ENCODE measurements at places on chromosomes 4 and X.

- DNase-seq, result no peak
Observed at GRCh38 chrX:118437283-118437682, 58.3 kb upstream of the DOCK11 start.

- DNase-seq, result no peak
Observed at GRCh38 chr4:11079171-11079570, 349.5 kb downstream of the HS3ST1 start.

DNA sequence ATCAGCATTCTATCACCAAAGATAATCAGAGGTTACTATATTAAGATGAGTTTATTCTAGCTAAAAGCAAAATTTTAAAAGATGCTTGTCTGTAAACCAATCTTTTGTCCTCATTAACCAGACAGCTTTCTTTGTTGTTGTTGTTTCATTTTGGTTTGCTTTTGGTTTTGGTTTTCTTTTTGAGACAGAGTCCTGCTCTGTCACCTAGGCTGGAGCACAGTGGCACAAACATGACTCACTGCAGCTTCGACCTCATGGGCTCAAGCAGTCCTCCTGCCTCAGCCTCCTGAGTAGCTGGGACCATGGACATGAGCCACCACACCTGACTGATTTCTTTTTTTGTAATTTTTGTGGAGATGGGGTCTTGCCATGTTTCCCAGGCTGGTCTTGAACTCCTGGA is 102.9 kb downstream of the COX18 start:
- DNase-seq, result no peak

DNA sequence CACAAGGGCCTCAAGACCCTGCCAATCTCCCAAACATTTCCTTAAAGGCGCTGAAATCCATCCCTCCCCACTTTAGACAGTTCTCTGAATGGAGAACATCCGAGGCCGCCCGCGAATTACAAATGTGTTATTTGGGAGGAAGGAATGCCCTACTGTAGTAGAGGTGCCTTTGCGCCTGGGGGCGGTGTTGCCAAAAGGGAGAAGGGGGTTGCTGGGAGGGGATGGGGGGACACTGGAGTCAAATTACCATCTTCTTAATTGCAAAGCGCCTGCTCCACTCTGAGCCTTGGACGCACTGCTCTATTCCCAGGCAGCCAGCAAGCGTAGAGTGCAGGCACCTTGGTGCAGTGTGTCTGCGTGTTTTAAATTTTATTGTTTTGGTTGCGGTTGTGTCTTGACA is 2.7 kb downstream of the TMEM255A start:
- no peak for DNase-seq

GRCh38 chr4:40055863-40056715 is 561 bp upstream of the N4BP2 start:
- DNase-seq, result peak; percentile 74

- no peak for DNase-seq
Observed at GRCh38 chr4:7291372-7292114, 99.2 kb downstream of the SORCS2 start.

GRCh38 chrX:47633689-47634590 is 4.2 kb upstream of the CFP start:
- DNase-seq, result no peak

- no peak for DNase-seq
Observed at GRCh38 chr4:101081695-101082369, 265.5 kb downstream of the PPP3CA start.

GRCh38 chr4:139736661-139737060 is 71.0 kb downstream of the MGST2 start:
- DNase-seq, result no peak

DNA sequence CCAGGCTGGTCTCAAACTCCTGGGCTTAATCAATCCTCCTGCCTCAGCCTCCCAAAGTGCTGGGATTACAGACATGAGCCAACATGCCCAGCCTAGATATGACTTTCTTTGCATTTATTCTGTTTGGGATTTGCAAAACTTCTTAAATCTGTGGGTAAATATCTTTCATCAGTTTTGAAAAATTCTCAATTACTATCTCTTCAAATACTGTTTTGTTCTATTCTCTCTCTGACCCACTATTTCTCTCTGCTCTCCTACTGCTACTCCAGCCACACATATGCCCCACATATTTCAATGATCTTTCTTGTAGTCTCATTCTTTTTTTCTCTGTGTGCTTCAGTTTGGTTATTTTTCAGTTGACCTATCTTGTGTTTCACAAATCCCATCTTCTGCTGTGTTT is 205.1 kb downstream of the CHIC2 start:
- no peak for DNase-seq

DNA sequence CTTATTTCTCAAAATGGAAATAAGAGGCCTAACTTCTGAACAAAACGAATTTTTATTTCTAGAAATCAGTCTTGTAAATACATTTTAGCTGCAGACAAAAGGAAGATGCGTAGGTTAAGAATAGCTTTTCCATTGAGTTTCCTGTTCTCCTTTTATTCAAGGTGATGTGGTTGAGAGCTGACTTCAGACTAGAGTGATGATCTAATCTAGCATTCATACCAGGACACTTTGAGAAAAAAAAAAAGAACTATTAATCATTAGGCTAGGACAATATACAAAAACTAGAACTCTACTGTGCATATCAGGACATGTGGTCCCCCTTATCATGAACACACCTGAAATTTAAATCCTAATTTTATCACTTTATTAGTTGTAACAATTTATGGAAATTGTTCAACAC is 884.5 kb upstream of the EPHA5 start:
- DNase-seq, result no peak

GRCh38 chrX:111349101-111349500 is 62.9 kb downstream of the DCX start:
- no peak for DNase-seq

- no peak for DNase-seq
Observed at GRCh38 chrX:65508851-65509250, 25.7 kb downstream of the LAS1L start.

- DNase-seq, result peak; percentile 38
Observed at GRCh38 chrX:49876750-49877149, 2.5 kb upstream of the USP27X start.

DNA sequence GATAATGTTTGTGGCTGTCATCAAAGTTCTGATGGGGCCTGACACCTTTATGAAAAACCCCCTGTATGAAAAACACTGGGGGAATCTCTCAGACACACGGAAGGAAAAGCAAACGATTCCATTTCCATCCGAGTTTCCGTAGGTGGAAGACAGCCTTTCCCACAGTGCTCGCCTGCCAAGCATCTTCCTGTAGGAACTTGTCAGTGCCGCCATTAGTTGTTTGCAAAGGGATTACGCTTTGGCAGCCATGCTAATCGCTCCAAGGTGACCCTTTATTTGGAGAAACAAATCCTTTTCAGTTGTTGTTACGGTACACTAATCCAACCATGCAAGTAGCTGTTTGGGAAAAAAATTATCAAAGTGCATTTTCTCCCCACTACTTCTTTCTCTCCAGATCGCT is 44.4 kb upstream of the STOX2 start:
- no peak for DNase-seq

DNA sequence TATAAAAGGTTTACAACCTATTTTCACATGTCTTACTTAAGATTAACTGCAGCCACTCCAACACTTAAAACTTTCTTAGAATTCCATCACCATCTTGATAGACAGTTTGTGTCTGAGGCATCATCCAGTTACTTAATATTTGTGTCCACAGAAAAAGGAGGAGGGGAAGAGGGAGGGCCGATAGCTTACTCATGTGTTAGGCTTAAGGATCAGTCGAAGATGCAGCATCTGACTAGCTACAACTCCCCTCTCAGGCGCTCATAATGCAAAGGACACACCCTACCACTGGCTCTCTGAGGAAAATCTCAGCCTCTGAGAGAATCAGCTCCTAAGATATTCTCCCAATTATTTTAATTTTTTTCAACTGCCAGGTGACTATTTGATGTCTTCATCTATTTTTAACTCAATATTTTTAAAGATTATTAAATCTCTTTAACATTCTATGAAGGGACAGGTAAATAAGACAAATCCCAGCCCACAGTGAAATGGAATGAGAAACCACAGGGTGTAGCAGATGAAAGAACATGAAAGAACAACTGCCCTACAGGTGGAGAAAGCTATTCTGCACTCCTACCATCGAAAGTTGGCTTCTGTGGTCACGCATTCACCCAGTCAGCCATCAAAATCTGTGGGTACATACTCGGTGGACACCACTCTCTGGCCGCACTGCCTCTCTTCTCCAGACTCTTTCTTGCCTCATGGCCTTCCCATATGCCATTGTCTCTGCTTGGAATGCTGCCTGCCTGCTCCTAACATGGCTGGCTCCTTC is 48.0 kb downstream of the ARAP2 start:
- no peak for DNase-seq

- no peak for DNase-seq
Observed at GRCh38 chr4:1777822-1778641, 15.1 kb upstream of the FGFR3 start.

GRCh38 chr4:169295822-169296221 is 25.1 kb upstream of the SH3RF1 start:
- no peak for DNase-seq

GRCh38 chr4:100420571-100420970 is 97.3 kb downstream of the EMCN start:
- DNase-seq, result no peak

- DNase-seq, result no peak
Observed at GRCh38 chrX:53003111-53003510, 44.8 kb upstream of the FAM156A start.

- DNase-seq, result no peak
Observed at GRCh38 chrX:21524008-21524407, 134.1 kb downstream of the KLHL34 start.

DNA sequence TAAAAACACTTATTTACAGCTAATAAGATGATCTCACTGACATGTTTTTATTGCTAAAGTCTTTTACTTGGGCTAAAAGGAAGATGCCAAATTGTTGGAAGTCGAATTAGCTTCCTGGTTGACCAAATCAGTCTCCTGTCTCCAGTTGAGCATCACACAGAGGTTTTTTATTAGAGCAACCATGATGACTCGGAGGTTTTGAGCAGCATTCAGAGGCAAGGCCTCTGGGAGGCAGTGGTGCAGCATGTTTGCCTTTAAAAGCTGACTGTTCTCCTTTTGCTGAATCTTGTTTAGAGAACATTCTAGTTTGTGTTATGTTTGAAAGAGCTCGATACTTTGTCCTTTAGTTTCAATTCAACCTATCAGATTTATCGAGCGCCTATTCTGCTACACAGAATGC is 2.1 kb downstream of the UCHL1 start:
- DNase-seq, result no peak

DNA sequence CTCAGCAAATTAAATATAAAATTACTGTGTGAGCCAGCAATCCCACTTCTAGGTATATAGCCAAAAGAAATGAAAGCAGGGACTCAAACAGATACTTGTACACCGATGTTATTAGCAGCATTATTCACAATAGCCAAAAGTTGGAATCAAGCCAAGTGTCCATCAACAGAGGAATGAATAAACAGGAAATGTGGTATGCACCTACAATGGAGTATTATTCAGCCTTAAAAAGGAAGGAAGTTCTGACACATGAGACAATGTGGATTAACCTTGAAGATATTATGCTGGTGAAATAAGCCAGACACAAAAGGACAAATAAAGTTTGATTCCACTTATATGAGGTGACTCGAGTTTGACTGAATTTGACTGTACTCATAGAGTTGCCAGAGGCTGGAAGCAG is 108.3 kb upstream of the DUSP21 start:
- DNase-seq, result no peak

- no peak for DNase-seq
Observed at GRCh38 chr4:4226606-4227438, at the start of gene OTOP1. TSS of gene OTOP1 (minus strand) at chr4:4226929. CDS start at chr4:4226864, 65 bp downstream.

DNA sequence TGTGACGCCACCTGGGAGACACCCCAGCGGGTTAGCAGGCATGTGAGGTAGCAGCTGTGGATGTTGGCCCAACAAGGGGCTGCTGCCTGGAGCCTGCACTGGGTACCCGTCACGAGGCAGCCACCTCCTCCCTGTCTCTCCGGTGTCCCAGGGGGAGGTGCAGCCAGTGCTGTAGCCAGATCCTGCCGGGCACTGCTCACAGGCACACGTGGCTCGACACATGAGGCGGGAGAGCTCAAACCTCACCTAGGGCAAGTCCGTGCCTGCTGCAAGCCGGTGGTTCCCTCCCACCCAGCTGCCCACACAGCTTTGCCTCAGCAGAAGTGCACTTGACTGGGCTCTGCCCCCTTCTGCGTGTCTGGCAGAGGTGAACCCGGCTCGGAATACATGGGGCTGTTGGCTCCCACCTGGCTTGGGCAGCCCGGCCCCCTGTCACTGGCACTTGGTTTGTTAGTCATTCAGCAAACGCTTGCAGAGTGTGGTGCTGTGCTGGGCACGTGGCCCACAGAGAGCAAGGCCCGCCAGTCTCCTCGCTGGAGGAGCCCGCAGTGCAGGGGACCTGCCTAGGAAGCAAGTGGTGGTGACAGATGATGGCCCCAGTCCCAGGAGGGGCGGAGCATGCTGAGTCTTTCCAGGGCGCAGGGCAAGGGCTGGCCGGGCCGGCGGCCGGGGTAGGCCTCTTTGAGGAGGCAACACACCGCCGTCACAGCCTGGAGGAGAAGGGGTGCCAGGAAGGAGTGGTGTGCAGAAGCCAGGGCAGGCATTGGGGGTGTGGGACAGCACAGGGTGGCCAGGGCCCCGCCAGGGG is 10.1 kb upstream of the SH3TC1 start:
- no peak for DNase-seq

DNA sequence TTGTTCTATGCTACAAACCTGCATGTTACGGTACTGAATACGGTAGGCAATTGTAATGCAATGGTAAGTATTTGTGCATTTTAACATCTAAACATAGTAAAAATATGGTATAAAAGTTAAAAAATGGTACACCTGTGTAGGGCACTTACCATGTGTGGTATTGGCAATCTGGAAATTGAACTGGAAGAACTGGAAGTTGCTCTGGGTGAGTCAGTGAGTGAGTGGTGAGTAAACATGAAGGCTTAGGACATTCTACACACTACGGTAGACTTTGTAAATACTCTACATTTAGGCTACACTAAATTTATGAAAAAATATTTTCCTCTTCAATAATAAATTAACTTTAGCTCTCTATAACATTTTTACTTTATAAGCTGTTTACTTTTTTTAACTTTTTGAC is 78.9 kb downstream of the RRAGB start:
- DNase-seq, result no peak

DNA sequence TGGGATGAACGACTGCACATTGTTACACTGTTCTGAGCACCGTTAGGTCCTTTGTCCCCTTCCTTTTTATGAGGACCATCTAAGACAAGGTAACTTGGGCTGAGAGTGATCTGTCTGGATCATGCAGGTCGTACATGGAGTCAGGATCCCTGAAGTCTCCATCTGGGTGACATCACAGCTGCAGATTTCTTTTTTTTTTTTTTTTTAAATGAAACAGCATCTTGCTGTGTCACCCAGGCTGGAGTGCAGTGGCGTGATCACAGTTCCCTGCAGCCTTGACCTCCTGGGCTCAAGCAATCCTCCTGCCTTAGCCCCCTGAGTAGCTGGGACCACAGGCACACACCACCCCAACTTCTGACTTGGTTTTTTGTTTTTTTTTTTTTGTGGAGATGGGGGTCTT is 16.5 kb downstream of the SHROOM2 start:
- DNase-seq, result no peak

DNA sequence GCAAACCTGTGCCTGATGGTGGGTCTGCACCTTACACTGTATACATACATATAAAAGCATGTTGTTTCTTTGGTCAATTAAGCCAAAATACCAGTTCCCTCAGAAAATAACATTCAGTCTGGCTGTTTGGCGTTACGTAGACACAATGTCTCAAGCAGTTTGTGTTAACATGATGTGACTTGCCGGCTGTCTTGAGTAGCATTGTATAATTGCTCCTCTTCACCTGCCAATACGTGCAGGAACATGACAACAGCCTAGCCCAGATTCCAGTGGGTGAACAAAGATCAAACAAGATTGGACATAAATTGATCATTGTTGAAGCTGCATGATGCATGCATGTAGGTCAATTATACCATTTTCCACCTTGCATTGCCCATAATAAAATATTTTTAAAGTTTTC is 102.3 kb downstream of the F11 start:
- no peak for DNase-seq

- DNase-seq, result no peak
Observed at GRCh38 chr4:87835197-87835596, 2.4 kb downstream of the MEPE start.

All from colonic mucosa (tissue), 4 donors.